ENCODE measurements at places on chromosomes 1 and 21.

GRCh38 chr21:33948951-33949444 is 33.4 kb upstream of the ATP5PO start:
- DNase-seq: no peak

DNA sequence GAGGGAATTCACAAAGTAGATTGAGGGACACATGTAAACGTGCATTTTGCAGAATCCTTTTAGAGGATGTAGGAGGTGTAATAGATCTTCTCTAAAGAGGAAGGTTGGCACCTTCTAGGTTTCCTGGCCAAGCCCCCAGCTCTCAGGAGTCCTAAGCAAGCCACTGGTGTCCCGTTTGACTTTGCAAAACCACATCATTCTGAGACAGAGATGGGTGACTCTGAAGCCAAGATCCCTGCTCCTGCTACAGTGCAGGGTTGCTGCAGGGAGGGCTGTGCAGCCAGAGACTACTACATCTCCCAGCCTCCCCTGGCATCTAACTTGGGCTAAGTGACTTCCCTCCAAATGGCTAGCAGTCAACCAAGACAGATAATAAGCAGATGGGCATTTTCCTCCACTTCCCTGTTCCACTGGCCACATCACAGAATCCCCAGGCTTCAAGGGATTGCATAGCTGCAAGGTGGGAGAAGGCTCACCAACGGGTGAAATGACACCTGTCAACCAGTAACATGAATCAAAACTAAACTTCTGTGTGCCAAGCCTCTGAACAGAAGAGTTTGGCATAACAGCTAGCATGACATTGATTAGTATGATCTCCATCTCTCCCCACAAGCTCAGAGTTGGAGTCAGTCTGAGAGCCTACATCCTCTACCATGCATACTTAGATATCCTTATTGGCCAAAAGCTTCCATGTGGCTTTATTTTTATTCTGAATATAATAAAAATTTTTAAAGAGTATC is 129.6 kb upstream of the COA6 start:
- DNase-seq: no peak

DNA sequence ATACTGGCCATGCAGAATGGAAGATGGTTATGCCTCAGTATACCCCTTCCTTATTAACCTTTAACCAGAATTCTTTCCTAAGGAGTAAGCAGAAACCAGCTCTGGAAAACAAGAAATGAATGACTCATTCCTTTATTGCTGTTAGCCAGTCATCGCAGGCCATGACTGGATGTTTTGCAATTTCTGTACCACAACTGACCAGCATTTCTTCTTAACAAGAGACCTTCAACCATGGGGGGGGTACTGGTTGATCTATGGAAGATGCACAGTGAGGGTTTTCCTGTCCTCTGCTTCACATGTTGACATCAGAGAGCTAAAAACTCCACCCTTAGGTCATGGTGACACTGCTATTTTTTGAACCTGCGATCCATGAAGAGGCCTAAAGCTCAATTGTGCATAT is 28.0 kb upstream of the RNF2 start:
- DNase-seq: peak; percentile 92

GRCh38 chr1:178323067-178323466 is 173.7 kb downstream of the CLEC20A start:
- no peak for DNase-seq

DNA sequence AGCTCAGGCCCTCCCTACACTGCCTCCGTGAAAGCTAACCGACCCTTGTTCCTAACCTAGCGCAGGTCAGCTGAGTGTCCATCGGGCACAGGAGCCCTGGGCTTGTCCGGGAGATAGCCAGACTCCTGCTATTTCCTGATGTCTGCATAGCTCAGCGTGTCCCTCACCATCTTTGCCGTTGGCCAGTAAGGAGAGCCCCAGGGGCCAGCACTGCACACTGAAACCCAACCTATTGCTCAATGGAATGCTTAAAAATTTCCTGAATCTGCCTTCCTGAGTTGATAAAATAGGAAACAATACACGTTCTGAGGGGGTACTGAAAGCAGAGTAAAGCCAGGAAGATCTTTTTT is 2.2 kb downstream of the RUNX1 start:
- DNase-seq: no peak

GRCh38 chr1:15799928-15800835 is 7.3 kb downstream of the UQCRHL start:
- peak; percentile 78 for DNase-seq

DNA sequence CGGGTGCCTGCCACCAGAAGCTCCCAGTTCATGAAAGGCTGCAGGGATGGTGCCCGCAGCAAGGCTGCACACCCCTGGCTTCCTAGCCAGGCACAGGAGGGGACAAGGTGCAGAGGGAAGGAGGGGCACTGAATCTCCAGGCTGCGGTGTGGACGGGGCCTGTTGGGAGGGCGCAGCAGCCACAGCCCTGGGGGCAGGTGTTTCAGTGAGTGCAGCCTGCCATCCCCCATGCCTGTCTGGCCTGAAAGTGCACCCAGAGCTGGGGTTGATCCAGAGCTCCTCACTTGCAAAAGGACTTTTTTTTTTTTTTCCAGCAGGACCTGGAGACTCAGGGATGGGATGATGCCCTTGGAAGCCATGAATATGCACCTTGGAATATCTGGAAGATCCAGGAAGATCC is 153.7 kb upstream of the C1orf174 start:
- no peak for DNase-seq

GRCh38 chr1:2230781-2231531 is 2.8 kb downstream of the SKI start:
- no peak for DNase-seq

- no peak for DNase-seq
These were observed 42.8 kb downstream of the SHCBP1L start for GRCh38 chr1:182910143-182910542.

GRCh38 chr1:20028125-20028524 is 41.9 kb upstream of the PLA2G5 start:
- no peak for DNase-seq

DNA sequence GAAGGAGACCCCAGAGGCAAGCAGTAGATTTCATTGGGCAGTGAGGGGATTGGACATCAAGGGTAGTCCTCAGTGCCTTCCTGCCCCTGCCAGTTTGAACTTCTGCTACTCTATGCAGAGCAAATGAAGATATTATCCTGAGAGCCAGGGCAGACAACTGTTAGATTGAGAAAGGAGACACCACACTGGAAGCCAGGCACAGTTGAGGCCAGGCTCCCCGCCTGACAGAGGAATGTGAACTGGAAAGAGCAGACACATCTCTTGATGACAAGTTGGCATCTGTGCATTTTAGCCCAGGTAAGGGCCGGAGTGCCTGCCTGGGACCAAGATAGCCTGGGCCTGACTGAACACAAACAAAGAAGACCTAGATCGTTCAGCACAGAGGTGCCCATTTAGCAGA is 16.0 kb downstream of the SH3BGR start:
- no peak for DNase-seq

DNA sequence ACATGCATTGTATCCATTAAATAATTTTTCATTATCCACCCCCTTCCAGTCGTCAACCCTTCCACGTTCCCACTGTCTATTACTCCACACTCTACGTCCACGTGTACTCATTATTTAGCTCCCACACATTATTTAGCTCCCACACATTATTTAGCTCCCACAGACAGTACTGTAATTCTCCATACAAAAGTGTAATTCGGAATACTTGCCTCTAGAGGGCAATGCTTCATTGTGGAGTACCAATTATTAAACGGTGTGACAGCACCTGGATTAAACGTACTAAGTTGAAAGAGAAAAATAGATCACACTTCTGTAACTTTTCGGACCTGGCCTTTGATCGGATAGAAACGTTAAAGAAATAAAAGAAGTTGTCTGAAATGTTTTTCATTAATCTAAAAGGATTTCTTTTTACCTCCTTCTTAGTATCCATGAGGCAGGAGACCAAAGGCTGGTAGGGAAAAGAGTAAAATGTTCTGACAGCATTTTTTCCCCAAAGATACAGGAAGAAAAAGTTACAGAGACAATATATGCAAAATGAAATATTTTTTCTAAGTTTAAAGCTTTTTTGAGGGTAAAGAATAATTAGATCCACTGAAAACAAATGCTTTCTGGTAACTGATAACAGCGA is 99.2 kb downstream of the LHX8 start:
- no peak for DNase-seq

- no peak for DNase-seq
These were observed 207.1 kb downstream of the RYR2 start for GRCh38 chr1:237249120-237249519.

- DNase-seq: no peak
These were observed 308.6 kb downstream of the KCTD3 start for GRCh38 chr1:215875712-215876111.

GRCh38 chr1:57206038-57206437 is 217.8 kb downstream of the DAB1 start:
- DNase-seq: no peak

- no peak for DNase-seq
These were observed 55.5 kb downstream of the PLPPR5 start for GRCh38 chr1:98949166-98949565.

- DNase-seq: no peak
These were observed 27.6 kb downstream of the PODN start for GRCh38 chr1:53089478-53090226.

GRCh38 chr21:26836528-26836927 is 8.7 kb downstream of the ADAMTS1 start:
- no peak for DNase-seq

DNA sequence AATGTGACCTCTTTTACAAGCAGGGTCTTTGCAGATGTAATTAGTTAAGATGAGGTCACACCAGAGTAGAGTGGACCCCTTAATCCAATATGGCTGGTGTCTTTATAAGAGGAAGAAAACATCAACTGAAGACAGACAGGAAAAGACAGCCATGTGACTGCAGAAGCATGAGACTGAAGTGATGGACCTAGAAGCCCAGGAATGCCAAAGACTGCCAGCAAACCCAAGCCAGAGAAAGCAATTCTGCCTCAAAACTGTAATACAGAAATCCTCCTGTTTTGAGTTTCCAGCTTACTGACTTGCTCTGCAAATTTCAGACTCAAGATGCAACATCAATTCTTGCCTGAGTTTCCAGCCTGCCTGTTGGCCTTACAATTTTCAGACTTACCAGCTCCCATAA is 17.3 kb downstream of the ENAH start:
- no peak for DNase-seq

- no peak for DNase-seq
These were observed 1.3 kb downstream of the IGSF9 start for GRCh38 chr1:159943908-159944622.

- DNase-seq: no peak
These were observed 9.4 kb upstream of the NEK2 start for GRCh38 chr1:211684791-211685190.

DNA sequence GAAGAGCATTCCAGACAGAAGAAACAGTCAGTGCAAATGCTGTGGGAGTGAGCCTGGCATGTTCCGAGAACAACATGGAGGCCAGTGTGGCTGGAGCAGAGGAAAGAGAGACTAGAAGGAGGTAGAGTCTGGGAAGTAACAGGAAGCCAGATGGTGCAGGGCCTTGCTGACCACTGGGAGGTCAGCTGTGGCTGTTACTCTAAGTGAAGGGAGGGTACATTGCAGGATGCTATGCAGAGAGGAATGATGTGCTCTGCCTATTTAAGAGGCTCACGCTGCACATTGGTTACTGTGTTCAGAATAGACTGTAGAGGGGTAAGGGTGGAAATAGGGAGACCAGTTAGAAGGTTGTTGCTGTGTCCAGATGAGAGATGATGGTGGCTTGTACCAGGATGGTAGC is 88.6 kb upstream of the CACNA1E start:
- DNase-seq: no peak

- DNase-seq: no peak
These were observed 894 bp downstream of the TCEA3 start for GRCh38 chr1:23423415-23424292.

DNA sequence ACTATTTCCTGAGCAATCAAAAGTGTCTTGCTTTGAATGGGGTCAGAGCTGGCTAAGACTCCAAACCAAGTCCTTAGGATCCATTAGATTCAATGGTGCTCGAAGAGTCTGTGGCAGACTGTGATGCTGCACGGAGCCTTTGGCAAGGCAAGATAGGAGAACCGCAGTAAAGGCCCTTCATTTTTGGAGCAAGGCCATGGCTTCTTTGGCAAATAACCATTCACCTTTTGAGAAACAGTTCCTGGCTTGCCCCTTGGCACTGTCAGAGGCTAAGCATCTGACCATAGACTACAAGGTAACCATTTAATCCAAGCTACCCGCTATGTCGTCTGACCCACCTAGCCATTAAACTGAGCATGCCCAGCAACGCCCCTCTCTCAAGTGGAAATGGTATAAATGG is 45.2 kb downstream of the EDN2 start:
- no peak for DNase-seq

Measured in kidney epithelial cell (primary cell).